ENCODE measurements at places on chromosomes 11 and 22.
A peak's percentile ranks its signal among the peaks of the same experiment; 100 is the strongest.

- no peak for DNase-seq
Measured at GRCh38 chr22:22388090-22388489, 120.5 kb downstream of the ZNF280B start.

- DNase-seq, result no peak
Measured at GRCh38 chr22:38355275-38355674, 38.0 kb upstream of the CSNK1E start.

GRCh38 chr22:39991159-39991860 lies 3.4 kb upstream of the FAM83F start:
- DNase-seq, result no peak

DNA sequence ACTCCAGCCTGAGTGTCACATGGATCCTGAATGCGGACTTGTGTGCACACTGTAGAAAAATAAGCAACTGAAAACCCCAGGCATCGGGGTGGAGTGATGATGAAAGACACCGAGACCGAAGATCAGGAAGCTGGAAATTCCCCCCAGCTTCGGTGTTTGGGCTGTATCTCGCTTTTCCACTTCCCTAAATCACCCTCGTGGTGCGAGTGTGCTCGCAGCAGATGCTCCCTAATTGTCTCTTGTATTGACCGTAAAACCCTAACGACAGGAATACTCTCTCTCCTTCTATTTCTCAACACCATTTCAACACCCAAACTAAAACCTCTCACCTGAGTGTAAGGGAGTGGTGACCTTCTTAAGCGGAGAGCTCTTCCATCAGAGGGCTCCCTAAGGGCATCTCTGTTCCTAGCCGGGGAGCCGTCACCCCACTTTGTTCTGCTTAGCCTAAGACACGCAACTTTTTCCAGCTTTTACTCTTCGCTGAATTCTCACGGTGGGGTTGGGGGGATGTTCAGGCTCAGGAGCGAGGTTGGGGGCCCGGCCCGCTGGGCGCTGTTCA lies 635 bp upstream of the GRK3 start:
- DNase-seq, result no peak

GRCh38 chr11:117019871-117020270 lies 78.4 kb downstream of the SIK3 start:
- no peak for DNase-seq

DNA sequence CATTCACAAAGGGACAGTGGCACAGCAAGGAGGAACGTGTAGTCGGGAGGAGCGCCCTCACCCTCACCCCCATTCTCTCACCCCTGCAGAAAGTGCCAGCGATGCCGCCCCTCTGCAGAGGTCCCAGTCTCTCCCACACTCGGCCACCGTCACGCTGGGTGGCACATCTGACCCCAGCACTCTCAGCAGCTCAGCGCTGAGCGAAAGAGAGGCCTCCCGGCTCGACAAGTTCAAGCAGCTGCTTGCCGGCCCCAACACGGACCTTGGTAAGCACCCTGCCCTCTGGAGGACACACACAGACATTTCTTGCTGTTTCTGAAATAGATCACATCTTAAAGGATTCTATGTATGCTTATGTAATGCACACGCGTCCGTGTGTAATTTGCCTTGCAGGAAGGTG lies 34.9 kb downstream of the TBC1D22A start:
- DNase-seq, result no peak

DNA sequence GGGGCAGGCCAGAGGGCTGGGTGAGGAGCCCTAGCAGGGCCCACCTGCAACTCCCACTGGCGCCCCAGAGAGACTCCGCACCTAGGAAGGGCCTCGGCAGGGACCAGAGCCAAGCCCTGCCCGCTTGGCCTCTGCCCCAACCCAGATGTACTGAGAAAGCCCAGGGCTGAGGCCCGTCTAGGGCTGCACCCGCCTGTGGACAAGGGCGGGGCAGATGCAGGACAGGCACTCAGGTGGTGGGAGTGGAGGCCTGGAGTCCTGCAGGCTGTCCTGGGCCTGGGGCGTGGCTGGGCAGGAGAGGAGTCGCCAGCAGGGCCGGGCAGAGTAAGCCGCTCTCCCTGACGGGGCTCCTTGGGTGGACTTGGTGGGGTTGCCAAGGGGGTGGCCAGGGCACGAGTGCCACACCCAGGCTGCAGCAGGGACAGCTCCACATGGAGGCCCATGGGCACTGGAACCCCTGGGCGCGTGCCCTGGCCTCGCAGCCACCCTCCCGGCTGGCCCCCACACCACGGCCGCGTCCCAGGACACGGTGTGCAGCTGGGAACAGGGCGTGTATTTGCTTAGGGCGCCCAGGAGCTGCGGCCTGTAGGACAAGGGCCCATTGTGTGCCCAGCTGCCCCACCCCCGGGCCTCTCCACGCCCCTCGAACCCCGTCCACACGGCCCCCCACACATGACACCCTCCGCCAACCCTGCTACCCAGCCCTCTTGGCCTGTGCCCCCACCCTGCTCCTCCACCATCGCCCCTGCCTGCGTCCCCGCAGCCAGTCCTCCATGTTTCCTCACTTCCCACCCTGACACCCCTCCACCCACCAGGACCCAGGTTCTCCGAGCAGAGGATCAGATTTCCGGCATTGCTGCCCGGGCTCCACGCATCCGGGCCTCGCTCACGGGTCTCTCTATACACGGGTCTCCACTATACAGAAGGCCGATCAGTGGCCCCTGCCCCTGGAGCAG lies 11.3 kb upstream of the PIM3 start:
- DNase-seq, result no peak

GRCh38 chr22:23117891-23118646 lies 23.7 kb downstream of the RSPH14 start:
- DNase-seq, result no peak

- peak; percentile 95 for DNase-seq
Measured at GRCh38 chr11:128497061-128497775, 90.1 kb downstream of the ETS1 start.

GRCh38 chr11:12827929-12828812 lies 153.9 kb downstream of the TEAD1 start:
- no peak for DNase-seq

- no peak for DNase-seq
Measured at GRCh38 chr22:49008682-49009235, 818.9 kb downstream of the BRD1 start.

DNA sequence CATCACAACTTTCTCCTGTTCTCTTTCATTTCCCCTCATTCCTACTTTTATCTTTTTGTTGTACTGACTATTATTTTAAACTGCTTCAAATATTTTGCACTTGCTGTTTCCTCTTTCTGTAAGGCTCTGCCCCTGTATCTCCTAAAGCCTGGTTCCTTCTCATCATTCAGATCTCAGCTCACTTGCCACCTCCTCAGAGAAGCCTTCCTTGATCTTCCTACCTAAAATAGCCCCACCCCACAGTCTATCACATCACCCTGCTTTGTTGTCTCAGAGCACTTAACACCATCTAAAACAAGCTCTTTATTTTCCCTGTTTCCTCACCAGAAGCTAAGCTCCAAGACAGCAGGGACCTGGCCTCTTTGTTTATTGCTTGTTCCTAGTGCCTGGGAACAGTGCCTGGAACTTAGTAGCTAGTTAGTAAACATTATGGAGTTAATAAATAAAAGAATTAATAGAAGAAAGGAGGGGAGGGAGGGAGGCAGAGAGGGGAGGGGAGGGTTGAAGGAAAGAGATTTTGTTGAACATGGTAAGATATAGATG lies 2.5 kb upstream of the STK33 start:
- DNase-seq, result no peak

DNA sequence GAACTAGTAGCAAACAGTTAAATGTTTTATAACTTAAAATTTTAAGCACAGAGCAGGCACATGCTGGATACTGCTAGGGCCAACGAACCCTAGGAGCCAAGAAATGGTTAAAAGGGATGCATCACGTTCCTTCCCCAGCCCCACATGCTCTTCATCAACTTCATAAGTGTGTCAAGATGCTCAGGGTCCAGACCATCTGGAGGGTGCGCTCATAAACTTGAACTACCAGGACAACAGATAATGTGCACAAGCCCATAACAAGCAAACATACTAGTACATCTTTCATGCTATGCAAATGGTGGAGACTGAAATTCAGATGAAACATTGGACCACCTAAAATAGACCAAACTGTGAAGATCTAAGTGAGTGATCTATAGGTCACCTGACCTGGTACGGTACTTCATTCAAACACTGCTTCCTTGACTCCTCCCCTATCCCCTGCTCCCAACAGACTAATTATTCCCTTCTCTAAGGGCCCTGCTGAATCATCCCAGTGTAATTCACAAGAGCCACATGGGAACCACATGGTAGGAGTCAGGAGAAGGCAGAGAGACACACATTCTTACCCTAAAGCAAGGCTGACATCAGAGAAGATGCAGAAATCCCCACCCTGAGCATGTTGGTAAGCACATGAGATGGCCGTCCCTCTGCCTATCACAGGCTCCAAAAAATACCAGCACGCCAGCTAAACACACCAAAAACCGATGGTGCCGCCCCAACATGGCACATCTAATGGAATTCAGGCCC lies 83.9 kb downstream of the ETS1 start:
- no peak for DNase-seq

DNA sequence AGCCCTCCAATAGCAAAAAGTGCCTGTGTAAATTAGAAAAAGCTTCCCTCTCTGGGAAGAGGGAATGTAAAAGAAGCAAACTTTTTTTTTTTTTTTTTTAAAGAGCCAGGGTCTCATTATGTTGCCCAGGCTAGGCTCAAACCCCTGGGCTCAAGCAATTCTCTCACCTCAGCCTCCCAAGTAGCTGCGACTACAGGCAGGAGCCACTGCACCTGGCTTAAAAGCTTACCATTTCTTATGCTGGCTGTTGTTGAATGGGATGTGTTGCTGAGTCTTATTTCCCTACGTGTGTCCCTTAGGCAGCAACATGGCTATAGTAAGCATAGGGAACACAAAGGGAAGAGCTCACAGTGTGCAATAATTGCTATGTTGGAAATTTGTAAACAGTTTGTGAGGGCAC lies 225.5 kb upstream of the CCDC90B start:
- no peak for DNase-seq

- DNase-seq, result no peak
Measured at GRCh38 chr11:61119571-61119970, 17.3 kb downstream of the CD5 start.

DNA sequence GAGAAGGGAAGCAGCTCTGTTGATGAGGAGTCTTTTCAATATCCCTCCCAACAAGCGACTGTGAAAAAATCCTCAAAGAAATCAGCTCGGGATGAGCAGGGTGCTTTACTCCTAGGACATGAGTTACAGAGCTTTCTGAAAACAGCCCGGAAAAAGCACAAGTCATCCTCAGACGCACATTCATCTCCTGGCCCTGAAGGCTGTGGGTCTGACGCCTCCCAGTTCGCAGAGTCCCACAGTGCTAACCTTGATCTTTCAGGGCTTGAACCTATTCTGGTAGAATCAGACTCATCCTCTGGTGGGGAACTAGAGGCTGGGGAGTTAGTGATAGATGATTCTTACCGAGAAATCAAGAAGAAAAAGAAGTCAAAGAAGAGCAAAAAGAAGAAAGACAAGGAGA lies 7.7 kb downstream of the HMGXB4 start:
- no peak for DNase-seq

DNA sequence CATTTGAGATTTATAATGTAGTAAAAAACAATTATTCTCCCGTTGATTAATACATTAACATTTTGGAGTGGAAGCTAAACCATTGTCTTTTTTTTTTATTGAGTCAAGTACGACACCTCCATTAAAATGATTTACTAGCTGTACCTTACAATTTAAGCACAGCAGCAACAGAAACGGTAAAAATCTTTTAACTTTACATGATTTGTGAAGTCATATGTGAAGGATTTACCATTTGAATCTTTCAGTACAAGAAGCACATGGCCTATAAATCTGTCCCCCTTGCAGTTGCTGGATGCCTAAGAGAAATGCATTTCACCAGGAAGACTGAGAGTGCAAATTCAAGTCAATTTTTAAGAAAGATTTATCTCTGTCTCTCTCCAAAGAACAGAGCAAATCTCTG lies 324.6 kb downstream of the CADM1 start:
- no peak for DNase-seq

- DNase-seq, result no peak
Measured at GRCh38 chr11:63621071-63621470, 6.8 kb upstream of the PLAAT3 start.

DNA sequence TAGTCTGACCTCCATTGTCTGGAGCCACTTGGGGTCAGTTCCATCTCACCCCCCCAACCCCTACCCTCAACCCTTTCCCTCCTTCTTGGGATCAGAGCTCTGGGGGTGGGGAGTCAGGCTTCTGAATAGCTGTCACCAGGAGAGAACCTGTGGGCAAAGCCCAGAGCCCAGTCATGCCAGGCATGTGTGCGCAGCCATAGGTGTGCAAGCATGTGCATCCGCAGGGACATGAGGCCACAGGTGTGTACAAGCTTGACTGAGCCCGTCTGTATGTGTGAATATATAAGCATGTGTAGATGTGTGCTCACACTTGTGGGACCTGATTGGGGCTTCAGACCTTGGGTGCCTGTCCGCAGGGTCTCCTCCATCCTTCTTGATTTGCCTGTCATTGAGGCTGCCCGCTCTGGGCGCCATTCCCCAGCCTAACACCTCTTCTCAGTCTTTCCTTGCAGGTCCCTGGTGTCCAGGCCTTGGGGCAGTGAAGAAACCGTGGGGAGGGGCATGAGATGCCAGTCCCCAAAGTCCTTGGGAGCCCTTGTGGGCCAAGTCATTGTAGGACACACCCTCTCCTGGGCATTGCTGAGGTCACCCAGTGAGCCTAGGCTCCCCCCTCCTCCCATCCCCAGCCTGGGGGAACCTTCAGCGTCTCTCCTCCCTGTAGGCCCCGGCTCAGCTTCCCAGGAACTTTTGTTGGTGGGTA lies 9.0 kb downstream of the ATG16L2 start:
- no peak for DNase-seq

GRCh38 chr22:30602049-30602448 lies 4.9 kb upstream of the TCN2 start:
- no peak for DNase-seq

DNA sequence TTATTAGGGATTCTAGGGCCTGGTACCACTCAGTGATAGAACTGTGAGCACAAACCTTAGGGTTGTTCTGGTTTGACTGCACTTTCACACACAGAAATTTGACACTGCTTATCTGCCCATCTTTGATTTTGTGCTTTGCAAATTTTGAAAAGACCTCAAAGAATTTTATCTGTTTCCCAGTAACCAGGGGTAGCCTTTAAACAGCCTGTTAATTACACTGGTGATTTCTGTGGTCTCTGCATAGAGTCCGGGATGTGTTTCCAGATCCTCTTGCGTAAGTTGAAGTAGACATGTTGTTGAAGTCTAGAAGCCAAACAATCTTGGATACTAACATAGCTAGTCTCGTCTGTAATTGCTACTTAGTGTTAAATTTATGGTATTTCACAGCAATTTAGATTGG lies 75.3 kb downstream of the C22orf31 start:
- peak; percentile 91 for DNase-seq

All from retinal pigment epithelial cell (primary cell).